ENCODE measurements at places on chromosomes 16 and 17.

DNA sequence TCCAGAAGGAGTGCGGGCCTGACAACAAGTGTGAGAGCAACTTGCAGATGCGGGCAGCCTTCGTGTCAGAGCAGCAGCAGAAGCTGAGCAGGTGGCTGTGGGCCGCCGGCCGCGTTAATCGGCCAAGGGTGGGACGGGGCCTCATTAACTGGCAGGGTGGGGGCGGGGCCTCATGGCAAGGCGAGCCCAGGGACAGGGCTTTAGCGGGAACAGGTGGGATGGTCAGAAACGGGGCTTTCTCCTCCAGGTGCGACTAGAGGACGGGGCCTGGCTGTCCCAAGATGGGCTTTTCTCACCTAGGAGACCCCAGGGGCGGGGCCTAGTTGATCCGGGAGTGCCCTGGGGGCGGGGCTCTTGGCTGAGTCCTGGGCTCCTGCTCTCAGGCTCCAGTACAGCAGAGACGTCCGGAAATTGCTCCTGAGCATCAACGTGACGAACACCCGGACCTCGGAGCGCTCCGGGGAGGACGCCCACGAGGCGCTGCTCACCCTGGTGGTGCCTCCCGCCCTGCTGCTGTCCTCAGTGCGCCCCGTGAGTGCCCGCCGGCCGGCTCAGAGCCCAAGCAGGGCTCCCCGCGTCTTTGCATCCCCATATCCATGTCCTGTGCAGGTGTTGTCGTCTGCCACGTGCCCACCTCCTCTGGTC, 18.4 kb upstream of the PDK2 start:
- no peak for DNase-seq

DNA sequence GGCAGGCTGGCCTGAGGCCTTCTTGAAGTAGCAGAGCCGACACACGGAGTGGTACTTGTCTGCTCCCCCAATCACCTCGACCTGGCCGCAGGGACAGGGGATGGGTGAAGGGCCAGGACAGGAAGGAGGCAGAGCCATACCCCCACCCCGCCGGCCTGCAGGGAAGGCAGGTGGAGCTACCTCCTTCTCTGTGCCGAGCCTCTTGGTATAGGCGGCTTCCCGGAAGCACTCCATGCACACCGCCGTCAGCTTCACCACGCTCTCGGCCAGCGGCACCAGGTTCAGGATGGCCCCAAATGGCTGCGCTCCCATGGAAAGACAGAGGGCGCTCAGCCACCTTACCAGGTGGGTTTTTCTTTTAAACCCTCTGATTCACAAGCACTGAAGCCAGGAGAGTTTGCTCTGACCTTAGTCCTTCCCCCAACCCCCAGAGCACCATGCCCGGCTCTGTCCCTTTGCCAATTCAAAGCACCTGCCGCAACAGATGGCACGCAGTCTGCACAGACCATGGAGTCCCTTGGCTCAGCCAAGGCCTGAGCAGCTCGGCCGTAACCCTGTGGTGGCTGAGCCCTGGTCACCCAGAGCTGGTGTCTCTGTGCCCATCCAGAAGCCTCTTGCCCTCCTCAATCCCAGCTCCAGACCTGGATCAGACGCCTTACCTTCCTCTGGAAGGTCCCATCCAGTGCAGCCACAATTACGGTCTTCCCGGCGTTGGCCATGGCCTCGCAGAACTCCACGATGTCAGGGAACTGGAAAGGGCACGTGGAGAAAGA, 6.7 kb downstream of the SYNGR2 start:
- DNase-seq, result no peak

DNA sequence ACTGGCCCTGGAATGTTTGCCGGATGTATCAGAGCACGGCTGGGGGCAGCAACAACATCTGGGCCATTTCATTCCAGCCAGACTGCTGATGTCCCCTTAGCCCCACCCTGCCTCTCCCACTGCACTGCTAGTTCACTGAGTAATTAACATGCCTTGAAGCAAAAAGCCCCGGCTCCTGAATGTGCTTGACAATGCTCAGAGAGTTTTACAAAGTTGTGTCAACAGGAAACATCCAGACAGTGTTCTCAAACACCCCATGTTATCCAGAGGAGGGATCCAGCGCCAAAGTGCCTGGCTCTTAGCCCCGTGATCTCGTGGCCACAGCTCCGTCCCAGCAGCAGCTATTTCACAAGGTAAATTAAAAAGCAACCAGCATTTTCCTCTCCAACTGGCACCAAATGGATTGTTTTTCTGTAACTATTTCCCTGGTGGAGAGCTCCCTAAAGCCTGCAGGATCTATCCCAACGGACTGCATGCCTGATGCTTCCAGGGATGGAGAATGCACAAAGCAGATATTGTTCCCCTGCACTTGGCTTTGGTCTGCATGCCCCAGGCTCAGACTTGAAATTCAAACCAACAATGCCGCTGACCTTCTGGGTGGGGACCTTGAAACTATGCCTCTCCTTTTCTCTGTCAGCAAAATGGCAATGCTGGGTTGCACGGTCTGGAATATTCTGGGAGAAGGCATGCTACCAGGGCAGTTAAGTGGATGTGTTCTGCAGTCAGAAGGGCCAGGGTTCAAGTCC, 115.6 kb upstream of the CDH5 start:
- DNase-seq, result peak; percentile 60

- DNase-seq, result no peak
These were observed 175.0 kb downstream of the AIPL1 start for GRCh38 chr17:6259899-6260298.

GRCh38 chr16:19179546-19180490, 11.8 kb downstream of the SYT17 start:
- no peak for DNase-seq

- no peak for DNase-seq
These were observed 16.5 kb downstream of the ZNF18 start for GRCh38 chr17:11980813-11981212.

DNA sequence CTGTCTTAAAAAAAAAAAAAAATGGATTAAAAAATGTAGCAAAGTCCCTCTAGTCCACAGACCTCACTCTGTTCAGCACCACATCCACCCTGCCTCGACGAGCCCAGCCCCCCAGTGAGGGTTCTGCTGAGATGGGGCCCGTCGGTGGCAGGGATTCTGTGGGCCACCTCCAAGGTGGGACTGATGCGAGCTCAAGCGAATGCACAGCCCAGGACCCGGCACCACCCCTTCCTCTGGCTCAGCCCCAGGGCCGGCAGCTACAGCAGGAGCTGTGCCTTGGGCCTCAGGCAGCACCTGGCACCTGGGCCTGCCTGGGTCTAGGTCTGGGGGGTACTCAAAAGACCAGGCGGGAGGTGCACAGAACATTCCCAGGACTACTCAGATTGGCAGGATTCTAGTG, 59.5 kb downstream of the ZNF778 start:
- DNase-seq, result no peak

- DNase-seq, result no peak
These were observed 40.2 kb downstream of the SMG6 start for GRCh38 chr17:2263183-2264066.

GRCh38 chr17:11786711-11787438, 188.6 kb downstream of the DNAH9 start:
- no peak for DNase-seq

DNA sequence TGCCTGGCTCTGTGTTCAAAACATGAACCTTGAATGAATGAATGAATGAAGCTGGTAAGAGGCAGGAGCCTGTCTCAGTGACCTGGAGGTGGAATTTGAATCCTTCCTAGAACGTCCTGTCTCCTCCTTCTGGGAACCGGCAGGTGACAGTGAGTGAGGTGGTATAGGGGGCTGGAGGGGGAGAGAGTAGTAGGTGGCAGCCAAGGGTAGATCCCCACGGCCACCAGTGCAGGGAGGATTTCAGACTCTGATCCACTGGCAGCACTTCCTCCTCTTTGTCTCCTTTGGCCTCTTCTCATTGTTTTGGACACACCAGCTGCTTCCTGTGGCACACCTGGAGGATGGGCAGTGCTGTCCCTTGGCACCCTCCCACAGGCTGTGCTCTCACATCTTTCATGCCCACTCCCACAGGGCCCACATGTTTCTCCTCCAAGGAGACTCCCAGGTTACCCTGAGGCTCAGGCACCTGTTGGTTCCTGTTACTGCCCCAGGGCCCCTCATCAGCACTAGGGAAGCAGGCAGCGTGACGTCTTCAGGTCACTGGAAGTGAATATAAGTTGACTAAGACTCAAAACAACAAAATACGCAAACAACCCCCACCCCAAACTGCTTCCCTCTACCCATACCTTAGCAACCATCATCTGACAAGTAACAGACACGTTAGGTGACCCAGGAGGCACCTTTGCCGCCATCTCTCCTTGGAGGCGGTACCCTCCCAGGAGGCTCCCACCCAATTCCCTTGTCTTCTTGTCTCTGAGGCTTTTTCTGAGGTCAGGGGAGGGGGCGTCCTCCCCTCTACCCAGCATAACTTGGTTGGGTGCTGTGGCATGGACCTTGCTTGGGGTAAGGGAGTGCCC, 84.6 kb downstream of the N4BP1 start:
- no peak for DNase-seq

DNA sequence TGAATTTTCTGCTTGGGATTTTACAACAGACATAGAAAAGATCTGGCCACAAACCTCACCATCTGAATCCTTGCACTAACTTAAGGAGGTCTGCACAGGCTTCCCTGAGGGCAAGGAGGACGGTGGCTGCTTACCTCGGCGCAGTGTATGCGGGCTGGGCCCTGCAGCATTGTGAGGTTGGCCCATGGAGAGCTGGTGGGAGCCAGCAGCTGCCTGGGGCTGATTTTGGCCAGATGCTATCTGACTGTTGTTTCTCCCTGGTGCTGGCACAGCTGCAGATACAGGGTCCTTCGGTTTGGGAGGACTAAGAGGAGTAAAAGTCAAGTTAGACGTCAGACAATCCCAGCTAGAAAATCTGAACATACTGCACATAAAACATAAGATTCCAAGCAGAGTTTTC, 79.8 kb downstream of the ARHGAP17 start:
- DNase-seq, result no peak

- DNase-seq, result no peak
These were observed 18.9 kb downstream of the CYB5D2 start for GRCh38 chr17:4161967-4162305.
